ENCODE measurements at places on chromosomes 6 and 20.

GRCh38 chr20:19867940-19868371, 109.9 kb downstream of the RIN2 start:
- no peak for DNase-seq

- no peak for DNase-seq
Measured at GRCh38 chr6:114471450-114471849, 128.6 kb upstream of the HS3ST5 start.

DNA sequence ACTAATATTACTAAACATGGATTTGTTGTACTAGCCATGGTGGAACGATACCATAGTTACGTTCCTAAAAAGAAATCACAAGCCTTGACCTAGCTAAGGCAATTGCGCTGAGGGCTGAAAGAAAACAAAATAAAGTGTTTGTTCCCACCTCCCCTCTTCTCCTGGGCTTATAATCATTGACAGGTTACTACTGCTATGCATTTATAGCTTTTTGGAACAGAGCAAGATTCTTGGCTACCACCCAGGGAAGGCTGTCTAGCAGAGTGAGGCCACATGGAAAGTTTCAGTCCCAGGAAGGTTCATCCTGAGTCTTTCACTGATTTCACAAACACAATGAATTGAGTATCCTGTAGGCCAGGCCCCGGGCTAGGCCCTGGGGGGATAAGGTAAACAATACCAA, 84.6 kb downstream of the TMEM170B start:
- no peak for DNase-seq

- no peak for DNase-seq
Measured at GRCh38 chr20:34049897-34050695, 56.4 kb downstream of the RALY start.

DNA sequence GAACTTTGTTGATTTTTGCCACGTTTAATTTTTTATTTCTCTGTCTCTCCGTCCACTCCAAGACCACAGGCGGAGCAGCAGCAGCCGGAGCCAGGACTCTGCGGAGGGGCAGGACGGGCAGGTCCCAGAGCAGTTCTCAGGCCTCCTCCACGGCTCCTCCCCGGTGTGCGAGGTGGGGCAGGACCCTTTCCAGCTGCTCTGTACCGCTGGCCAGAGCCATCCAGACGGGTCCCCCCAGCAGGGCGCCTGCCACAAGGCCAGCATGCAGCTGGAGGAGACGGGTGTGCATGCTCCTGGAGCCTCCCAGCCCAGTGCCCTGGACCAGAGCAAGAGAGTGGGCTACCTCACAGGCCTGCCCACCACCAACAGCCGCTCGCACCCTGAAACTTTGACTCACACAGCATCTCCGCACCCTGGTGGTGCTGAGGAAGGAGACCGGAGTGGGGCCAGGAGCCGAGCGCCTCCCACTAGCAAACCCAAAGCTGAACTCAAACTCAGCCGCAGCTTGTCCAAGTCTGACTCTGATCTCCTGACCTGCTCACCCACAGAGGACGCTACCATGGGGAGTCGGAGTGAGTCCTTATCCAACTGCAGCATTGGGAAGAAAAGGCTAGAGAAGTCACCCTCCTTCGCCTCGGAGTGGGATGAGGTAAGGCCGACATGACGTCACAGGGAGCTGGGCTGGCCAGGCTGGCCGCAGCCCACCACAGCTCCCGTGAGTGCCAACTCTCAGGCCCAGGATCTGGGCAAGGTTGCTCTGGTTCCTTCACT, 123.5 kb downstream of the TCP11 start:
- DNase-seq: no peak

GRCh38 chr20:1300083-1300840, 28.7 kb downstream of the SDCBP2 start:
- DNase-seq: no peak
